Stimulated activated CD8-positive, alpha-beta memory T cell treated with anti-CD3 and anti-CD28 coated beads, Interleukin-4, amount 100 ng/mL, for 1 hour (primary cell): ENCODE measurements at places on chromosomes 16 and 17.

DNA sequence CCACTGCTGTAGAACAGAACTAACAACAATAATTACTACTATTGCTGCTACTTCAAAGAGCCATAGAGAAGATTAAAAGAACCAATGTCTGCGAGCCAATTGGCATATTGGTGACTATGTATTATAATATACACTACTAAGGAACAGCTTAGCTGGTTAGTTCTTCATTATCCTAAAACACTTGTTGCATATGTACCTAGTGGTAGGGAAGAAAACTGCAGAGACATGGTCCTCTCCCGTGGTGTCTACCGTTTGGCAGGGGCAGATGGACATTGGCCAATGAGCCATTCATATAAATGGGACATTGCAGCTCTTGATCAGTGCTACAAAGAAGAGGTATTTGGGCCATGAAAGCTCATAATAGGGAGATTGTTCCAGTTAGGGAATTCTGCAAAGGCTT lies 46.4 kb upstream of the CLEC3A start:
- DNase-seq: no peak

DNA sequence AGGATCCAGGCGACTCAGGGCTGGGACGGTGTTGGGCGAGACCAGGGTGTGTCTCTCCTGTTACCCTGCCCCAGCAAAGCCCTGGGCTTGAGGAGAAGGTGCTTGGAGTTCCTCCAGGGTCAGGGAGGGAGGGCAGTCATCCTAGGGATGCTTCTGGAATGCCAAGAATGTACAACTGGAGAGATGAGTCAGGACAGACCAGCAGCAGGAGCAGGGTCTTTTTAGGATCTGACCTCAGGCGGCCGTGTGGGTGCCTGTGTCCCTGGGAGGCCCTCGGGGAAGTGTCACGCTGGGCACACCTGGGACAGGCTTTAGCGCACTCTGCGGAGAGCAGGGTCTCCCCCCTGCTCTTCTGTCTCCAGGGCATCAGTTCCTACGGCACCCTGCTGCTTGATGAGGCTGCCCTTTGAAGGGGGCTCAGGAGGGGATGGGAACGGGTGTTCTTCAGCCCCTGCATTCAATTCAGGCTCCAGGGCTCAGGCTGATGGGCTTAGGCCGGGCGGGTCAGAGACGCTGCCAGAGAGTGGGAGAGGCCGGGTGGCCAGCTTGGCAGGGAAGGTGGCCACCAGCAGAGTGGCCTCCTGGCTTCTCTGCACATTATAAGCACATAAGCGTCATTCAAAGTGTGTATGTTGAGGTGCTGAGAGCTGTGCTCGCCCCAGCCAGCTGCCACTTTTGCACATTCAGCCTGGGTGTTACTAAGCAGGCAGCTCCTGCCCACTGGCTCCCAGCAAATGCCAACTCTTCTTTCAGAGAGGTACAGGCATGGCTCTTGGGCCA lies 8.4 kb upstream of the MTSS2 start:
- DNase-seq: no peak

GRCh38 chr16:24993722-24994686 lies 21.2 kb downstream of the ARHGAP17 start:
- DNase-seq: no peak

DNA sequence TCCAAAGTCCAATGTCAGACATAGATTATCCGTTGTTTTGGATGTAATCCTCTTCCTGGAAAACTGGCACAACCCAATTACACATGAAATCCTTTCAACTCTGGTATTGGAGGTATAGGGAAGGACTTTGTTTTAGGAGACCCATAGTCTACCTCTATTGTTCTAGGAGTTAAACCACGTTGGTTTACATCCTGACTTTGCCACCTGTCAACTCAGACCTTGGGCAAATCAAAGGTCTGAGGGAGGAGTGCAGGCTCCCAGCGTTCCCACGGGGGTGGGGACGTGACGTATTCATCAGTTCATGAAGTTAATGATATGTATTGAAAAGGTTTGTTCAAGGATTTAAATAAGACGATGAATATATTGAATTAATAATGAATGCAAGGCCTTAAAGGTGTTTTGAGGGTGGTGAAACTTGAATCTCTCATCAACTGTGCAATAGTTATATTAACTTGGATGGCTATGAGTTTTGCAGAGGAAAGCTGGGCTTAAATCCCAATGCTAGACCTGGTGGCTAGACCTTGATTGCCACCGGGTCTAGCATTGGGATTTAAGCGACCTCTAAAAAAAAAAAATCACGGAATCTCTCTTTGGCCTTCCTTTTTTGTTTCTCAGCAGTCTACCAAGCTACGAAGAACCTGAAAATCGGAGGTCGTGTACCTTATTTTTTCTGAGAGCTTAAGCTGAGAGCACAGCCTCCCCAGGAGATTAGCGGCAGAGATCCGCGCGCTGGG lies 744 bp upstream of the NF1 start:
- DNase-seq: no peak

DNA sequence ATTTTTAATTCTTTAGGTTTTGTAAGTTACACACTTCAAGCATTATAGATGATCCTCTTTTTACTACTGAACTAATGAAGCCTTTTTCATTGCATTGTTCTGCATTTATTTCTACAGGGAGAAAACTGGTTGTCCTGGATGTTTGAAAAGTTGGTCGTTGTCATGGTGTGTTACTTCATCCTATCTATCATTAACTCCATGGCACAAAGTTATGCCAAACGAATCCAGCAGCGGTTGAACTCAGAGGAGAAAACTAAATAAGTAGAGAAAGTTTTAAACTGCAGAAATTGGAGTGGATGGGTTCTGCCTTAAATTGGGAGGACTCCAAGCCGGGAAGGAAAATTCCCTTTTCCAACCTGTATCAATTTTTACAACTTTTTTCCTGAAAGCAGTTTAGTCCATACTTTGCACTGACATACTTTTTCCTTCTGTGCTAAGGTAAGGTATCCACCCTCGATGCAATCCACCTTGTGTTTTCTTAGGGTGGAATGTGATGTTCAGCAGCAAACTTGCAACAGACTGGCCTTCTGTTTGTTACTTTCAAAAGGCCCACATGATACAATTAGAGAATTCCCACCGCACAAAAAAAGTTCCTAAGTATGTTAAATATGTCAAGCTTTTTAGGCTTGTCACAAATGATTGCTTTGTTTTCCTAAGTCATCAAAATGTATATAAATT lies 53.0 kb downstream of the TUBD1 start:
- no peak for DNase-seq

- DNase-seq: no peak
Measured at GRCh38 chr16:86048221-86048620, 149.3 kb downstream of the IRF8 start.

DNA sequence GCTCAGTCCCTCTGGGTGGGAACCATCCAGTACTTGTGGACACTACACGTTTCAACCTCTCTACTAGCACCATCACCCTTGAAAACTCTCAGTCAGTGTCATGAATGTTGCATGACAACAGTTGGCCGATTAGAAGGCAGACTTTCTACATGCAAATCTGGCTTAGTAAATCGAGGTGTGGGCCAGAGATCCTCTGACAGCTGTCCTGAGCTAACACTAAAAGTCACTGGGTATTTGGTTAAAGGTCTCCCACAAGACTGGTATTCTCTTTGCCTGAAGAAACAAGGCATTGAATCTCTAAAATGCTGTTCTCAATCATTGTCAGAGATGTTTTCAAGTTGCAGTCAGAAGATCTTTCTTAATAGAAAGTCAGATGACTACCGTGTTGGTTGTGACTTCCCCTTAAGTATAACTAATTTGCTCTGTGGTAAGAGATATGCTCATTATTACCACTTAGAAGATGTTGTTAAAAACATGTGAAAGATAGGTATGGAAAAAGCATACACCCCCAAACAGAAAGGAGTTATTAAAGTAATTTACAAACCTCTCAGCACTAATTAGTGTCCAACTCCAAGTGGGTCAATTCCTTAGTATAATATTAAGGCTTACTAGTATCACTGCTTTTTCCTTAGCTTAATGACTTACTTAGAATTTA lies 62.3 kb downstream of the WNT3 start:
- DNase-seq: no peak

DNA sequence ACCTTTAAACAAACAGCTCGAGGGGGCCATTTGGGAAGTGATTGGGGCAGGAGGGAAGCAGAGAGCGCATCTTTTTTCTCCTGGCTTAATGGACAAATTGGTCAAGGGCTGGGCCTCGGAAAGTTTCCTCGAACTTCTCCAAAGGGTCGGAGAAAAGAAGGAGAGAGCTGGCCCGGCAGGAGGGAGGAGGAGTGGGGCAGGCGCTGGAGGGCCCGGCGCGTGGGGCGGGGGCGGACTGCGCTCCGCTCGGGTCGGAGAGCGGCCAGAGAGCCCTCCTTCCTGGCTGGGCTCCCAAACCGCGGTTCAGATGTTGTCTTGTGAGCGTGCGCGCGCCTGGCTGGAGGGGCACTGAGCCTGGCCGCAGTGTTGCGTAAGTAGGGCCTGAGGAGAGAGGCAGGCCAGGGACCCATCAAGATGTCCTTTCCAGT lies 1.2 kb downstream of the MMP2 start:
- DNase-seq: no peak

DNA sequence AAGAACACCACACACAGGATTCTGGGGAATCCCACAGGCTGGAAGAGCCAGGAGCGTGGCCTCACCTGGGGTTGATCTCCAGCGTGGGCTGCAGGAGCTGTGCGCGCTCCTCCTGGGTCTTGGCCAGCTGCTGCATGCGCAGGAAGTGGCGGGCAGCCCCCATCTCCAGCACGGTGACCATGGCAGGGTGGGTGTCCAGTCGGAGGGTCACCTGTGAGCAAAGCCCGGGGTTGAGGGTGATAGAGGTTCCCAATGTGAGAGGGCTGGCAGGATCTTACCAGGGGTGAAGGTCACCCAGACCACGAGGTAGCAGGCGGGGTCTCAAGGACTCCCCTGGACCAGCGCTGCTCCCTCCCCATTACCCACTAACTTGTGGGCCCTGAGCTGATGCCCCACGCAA lies 7.4 kb downstream of the DNASE1 start:
- DNase-seq: no peak

GRCh38 chr17:13003454-13003851 lies 14.4 kb downstream of the ELAC2 start:
- DNase-seq: no peak

GRCh38 chr17:45367216-45367615 lies 50.4 kb upstream of the MAP3K14 start:
- no peak for DNase-seq

- DNase-seq: no peak
Measured at GRCh38 chr16:27322858-27323780, 9.3 kb downstream of the IL4R start.

- DNase-seq: no peak
Measured at GRCh38 chr16:64730261-64730660, 391.6 kb downstream of the CDH11 start.

DNA sequence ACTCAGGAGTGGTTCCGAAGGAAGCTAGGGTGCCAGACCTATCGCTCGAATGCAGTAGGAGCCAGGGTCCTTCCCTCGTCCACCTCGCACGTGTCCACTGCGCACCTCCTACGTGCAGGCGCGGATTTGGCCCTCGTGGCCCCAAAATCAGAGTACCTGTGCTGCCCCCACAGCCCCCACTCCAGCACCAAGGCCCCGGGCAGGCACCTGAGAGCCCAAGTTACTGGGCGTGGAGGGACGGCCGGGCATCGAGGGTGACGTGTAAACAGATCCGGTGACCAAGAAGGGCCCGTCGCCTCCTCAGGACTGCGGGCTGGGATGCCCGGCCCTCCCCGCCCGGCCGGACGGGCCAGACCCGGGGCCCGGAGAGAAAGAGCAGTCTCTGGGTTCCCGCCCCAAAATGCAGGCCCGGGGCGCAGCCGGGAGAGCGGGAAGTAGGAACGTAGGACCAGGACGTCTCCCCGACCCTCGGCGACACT lies 492 bp downstream of the SLC25A39 start:
- no peak for DNase-seq

DNA sequence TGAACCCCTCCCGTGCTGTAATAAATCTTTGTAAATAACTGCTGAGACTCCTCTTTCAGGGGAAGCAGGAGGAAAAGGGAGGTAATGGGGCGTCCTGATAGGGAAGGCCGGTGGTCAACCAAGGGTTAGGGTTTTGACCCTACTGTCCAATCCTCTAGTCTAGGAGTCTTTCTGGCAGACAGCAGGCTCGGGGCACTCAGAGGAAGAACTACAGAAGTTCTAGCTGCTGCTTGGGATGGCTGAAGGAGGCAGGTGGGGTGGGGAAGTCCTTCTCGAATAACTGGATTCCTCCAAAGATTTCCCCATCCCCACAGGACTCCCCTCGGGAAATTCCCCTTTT lies 387 bp upstream of the STARD3 start:
- DNase-seq: no peak

- no peak for DNase-seq
Measured at GRCh38 chr16:21638573-21638975, 13.8 kb downstream of the IGSF6 start.

DNA sequence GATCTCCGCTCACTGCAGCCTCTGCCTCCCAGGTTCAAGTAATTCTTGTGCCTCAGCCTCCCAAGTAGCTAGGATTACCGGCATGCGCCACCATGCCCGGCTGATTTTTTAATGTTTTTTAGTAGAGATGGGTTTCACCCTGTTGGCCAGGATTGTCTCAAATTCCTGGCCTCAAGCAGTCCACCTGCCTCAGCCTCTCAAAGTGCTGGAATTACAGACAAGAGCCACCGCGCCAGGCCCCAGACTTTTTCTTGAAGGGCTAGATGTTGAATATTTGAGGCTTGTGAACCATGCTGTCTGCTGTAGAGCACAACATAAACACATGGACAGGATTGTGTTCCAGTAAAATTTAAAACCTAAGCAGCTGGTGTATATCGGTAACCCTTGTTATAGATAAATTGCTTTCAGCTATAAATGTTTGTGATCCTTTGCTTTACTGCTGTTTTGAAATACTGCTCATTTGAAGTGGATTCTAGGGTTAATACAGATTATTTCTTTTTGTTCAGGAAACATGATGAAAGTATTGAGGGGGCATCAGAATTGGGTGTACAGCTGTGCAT lies 12.4 kb downstream of the WSB1 start:
- DNase-seq: no peak

GRCh38 chr17:80257716-80258213 lies 2.9 kb upstream of the RNF213 start:
- DNase-seq: no peak

DNA sequence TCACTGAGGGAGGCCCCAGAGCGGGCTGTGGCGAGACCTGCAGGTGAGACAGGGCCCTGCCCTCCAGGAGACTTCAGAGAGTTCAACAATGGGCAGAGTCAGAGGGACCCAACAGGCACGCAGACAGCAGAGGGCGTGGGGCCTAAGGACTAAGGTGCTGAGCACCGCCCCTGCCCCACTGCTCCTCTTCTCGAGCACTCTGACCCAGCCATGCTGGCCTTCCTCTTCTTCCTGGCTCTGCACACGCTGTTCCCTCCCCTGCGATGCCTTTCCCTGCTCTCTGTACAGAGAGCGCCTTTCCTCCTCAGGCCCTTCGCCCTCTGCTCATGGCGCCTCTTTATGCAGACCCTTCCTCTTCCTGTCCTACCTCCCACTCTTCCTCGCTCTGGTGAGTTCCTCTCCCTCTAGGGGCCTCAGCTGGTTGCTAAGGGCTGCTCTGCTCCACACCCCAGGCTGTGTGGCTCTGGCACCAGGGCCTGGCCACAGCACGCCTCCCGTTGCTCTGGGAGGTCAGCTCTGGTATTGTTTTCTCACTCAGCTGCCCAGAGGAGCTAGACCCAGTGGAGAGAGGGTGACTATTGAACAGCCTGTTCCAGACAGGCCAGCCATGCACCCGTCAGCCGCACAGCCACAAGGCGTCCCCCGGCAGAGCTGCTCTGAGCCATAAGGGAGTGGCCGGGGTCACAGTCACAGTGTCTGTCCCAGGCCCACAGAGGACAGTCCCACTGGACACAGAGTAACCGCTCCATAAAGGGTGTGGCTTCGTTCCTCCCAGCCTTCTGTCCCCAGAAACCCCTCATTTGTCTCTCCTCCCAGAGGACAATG lies 13.6 kb upstream of the RASD1 start:
- DNase-seq: no peak

- no peak for DNase-seq
Measured at GRCh38 chr16:50197582-50197981, 44.5 kb downstream of the TENT4B start.

- DNase-seq: no peak
Measured at GRCh38 chr16:10232757-10233156, 50.5 kb upstream of the GRIN2A start.
